NCI-H774 (cell line): ENCODE measurements at places on chromosomes 7 and 10.

DNA sequence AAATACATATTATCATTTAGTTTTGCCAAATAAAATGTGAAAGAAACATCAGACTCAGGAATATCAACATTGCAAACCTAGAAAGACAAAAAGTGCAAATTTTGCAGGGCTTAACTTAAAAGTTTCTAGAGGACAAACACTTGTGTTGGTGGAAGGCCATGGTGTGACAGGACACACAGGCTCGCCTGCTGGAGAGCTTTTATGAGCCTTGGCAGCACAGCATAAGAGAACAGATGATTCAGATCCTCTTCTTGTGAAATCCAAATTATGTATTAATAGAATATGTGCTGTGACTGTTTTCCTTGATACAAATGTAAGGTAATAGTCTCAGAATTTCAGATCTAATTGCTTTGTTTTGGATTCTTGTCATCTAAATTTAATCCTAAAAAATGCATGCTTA, 72.9 kb upstream of the ABCB5 start:
- no peak for DNase-seq

DNA sequence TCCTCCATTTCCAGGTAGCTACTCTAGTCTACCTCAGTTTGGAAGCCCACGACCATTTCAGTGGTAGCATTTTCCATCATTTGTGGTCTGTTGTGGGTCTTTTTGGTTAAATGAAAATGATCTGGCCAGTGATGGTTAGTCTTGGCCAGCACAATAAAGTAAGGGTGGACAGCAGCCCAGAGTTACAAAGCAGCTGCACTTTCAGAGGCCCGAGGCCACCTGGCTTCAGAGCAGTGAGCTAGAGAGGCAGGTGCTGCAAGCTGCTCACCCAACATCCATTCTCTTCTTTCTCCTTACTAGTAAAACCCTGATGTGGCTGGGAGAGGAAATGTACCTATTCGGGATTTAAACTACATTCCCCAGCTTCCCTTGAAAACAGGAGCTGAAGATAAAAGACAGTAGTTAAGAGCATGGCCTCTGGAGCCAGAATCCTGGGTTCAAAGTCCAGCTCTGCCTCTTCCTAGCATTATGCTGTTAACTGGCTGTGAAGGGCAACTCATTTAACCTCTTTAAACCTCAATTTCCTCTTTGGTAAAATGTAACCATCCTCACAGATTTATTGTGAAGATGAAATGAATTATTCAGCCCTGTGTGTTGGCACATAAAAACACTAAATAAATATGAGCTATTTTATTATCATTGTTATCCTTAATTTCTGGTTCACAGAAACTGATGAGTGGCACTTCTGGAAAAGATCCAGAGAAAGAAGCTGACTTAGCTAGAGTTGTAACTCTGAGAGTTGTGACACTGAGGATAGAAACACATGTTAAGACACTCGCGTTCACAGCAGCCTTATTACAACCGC, 517.4 kb downstream of the PARD3 start:
- DNase-seq, result peak; percentile 22

GRCh38 chr10:107557916-107558315, 393.4 kb upstream of the SORCS1 start:
- DNase-seq, result no peak

- DNase-seq, result no peak
These were observed 104.9 kb downstream of the XRCC2 start for GRCh38 chr7:152571068-152571467.

GRCh38 chr10:62655337-62655994, 149.1 kb upstream of the ADO start:
- no peak for DNase-seq

GRCh38 chr7:23261843-23262452, 15.4 kb downstream of the GPNMB start:
- DNase-seq, result peak; percentile 70

GRCh38 chr7:2686101-2686500, 1.9 kb upstream of the AMZ1 start:
- DNase-seq, result no peak

- no peak for DNase-seq
These were observed 115.3 kb downstream of the NKX6-2 start for GRCh38 chr10:132670546-132671227.

- peak; percentile 0 for DNase-seq
These were observed 44.5 kb downstream of the LANCL2 start for GRCh38 chr7:55409482-55410225.

DNA sequence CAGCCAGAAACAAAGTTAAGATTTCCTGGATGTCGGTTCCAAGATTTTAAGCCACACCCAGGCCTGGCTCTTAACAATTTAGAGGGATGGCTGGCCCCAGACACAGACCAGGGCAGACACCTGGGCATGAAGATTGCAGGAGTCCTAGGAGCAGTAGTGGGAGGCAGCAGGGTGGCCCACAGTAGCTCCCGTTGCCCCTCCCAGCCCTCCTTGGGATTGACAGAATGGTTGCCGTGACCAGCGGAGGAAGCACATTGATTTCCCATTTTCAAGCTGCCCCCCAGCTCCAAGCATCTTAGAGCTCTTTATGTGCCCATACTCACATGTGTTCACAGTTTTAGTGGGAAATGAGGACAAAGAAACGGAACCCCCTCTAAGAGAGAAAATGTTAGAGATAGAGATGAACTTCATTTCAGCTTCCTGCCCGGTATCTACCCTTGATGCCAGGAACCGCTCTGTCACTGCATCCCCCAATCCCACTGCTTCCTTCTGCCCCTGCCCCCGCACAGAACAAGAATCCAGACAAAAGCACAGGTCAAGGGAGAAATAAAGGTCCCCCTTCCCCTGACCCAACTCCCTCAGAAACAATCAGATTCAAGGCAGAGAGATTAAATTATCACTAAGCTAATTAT, 101.1 kb downstream of the PLXNA4 start:
- DNase-seq, result no peak

GRCh38 chr10:116829711-116830110, 19.6 kb upstream of the ENO4 start:
- no peak for DNase-seq

GRCh38 chr7:29199776-29200175, 5.2 kb downstream of the CHN2 start:
- no peak for DNase-seq

GRCh38 chr10:6461961-6462360, 118.1 kb downstream of the PRKCQ start:
- no peak for DNase-seq

DNA sequence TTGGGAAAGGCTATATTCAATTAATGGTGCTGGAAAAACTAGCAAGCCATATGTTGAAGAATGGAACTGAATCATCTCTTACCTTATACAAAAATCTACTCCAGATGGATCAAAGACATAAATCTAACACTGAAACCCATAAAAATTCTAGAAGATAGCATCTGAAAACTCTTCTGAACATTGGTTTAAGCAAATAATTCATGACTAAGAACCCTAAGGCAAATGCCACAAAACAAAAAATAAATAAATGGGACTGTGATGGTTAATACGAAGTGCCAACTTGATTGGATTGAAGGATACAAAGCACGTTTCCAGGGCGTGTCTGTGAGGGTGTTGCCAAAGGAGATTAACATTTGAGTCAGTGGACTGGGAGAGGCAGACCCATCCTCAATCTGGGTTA, 1130.0 kb downstream of the DNAJB9 start:
- DNase-seq, result no peak

DNA sequence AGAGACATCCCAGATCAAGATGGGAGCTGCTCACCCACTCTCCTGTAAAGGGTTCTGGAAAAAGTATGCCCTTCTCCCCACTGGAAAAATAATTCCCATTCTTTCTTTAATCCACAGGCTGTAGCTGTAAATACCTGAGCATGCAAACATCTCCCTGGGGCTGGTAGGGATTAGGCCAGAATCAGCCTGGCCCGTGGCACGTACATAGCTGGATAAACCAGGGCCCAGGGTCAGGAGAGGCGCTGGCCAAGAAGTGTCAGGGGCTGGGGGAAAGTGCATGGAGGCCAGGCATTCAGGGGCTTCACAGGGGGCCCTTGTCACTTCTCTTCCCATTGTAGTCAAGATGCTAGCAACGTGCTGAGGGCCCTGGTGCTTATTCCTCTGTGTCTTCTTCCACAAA, 30.7 kb upstream of the AQP1 start:
- no peak for DNase-seq

- no peak for DNase-seq
These were observed 45.1 kb upstream of the KCTD7 start for GRCh38 chr7:66583490-66584110.

DNA sequence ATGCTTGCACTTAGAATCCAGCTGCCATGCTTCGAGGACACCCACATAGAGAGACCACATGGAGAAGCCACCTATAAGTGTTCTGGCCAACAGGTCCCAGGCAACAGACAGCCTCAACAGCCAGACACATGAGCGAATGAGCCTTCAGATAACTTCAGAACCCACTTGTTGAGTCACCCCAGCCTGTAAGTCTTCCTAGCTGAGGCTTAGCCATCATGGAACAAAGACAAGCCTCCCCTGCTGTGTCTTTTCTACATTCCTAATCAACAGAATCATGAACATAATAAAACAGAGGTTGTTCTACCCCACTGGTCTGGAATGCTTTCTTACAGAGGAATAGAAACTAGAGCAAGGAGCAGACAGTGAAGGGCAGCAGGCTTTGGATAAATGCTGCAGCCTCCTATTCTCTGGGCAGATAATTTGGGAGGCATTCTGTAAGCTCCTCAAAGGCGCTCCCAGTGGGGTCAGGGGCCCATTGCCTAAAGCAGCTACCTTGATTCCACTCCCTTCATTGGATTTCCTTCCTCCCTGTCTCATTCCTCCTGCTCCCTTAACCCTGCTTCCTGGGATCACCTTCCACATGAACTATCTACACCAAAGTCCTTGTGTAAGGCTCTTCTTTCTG, 4.6 kb downstream of the TLL2 start:
- DNase-seq, result no peak

- no peak for DNase-seq
These were observed 6.3 kb upstream of the CACNA2D1 start for GRCh38 chr7:82449910-82450309.

DNA sequence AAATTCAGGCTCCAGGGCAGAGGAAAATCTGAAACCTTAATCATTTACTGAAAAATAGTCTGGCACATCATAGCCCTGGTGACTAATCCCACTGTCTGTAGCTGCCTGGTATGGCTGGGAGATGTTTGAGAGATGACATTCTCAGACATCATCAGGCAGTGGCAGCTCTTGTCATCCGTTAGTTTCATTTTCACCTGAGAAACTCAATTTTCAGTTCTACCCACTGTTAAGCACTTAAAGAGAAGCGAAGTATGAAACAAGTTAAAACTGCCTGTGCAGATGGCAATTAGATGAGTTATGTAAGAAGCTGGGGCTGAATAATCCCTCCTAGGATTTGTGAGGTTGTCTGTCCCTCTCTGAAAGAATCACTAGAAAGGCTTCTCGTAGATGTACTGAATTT, 150.2 kb downstream of the NSUN6 start:
- no peak for DNase-seq

GRCh38 chr10:50927522-50928189, 42.2 kb upstream of the A1CF start:
- DNase-seq, result no peak

DNA sequence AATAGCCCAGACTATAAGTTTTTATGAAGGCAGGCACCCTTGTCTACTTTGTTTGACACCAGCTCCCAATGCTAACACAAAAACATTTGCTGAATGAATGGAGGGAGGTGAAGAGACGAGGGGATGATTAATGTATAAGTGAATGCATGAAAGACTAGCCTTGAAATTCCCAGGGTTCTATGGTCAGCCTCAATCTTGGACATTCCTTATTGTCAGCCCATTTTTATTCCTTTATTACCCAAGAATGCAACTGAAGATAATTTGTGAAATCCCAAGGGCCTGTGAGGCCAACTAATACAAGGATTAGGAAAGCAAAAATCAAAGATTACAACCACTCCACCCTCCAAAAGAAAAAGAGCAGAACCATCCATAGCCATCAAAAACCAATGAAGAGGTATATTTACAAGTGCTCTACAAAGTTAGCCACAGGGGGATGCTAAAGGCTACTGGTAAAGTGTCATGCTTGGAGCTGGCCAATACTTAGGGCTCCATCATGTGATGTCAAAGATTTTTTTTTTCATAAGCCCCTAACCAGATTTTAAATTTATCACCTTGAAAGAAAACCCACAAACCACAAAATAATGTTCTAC, 40.0 kb upstream of the ASAH2 start:
- DNase-seq, result no peak

DNA sequence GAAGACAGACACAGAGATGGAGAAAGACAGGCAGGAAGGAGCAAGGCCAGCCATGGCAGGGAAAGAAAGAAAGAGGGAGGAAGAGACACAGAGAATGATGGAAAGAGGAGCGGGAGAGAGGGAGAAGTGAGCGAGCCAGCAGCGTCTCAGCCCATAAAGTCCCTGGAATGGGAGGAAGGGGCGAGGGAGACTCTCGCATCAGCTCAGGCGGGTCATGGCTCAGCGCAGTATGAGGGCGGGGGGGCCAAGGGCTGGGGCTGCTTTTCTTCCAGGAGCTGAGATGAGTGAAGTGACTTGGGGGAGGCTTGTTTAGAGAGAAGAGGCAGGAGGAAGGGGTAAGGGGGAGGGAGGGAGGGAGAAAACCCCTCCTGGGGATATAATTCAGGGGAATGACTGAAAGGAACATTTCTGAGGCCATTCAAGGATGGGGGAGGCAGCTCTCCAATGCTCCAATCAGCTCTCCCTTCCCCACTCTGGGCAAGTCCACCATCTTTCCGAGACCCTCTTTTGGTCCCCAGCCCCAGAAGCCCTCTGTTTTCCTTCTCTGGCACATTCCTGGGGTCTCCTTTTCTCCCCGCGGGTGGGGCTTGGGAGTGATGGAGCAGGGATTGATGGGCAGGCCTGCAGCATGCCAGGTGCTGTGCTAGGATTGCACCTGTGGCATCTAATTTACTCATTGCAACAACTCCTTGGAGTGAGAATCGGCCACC, 87.9 kb downstream of the HIF1AN start:
- DNase-seq, result no peak

GRCh38 chr7:128120116-128120515, 88.9 kb upstream of the LRRC4 start:
- DNase-seq, result no peak

- DNase-seq, result no peak
These were observed 46.4 kb upstream of the ATRNL1 start for GRCh38 chr10:115046686-115047236.

DNA sequence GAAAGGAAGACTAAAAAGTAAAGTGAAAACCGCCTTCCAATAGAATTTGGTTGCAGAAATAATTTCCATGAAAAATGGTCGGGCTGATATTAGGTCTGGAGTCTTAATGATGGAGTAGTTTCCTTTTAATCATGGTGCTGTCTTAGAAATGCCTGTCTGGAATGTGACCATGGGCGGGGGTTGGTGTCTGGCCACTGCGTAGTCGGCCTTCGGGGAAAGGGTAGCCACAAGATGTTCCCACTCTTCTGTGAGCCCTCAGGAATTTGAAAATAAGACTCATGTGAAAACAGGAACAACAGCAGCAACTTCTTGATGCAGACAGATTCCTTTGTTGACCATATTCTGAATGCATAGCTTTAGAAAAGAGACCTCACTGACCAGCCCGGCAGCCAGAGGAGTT, 176.8 kb downstream of the KIAA1217 start:
- no peak for DNase-seq
